ENCODE measurements at places on chromosomes 11 and 22.

GRCh38 chr11:57932105-57932504 lies 91.6 kb upstream of the OR9Q1 start:
- no peak for DNase-seq

- no peak for DNase-seq
Measured at GRCh38 chr11:7281079-7281478, 29.4 kb downstream of the SYT9 start.

- peak; percentile 55 for DNase-seq
Measured at GRCh38 chr11:60193687-60194433, 11.0 kb upstream of the MS4A6A start.

GRCh38 chr11:26649884-26650283 lies 72.0 kb downstream of the SLC5A12 start:
- DNase-seq: peak; percentile 60

DNA sequence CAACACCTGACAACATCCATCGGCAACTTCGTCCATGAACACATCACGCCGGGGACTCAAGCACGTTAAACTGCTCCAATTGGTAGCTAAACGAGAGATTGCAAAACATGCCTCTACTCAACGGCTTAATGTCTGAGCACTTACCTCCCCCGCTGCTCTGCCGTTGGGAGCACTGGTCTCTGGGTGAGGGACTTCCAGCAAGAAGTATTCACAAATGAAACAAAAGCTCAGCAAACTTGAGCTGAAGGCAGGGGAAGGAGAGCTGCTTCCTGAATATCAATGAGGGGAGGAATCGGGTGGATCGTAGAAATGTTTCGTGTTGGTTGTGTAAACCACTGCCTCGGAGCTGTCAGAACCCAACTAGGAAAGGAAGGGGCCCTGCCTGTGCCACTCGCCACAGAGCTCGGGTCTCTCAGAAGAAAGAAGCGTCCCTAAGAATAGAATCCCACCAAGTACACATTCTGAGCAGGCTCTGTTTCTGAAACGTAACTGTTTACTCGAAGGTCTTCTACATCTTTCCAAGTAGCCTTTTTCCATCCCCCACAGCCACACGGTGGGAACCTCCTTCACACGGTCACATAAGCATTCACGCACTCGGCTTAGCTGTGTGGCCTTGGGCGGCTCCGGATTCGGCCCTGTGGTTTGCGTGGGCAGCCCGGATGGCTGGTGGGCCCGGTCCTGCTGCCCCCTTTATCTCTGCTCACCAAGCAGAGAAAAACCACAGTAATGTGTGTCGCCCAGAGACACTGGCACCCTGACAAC lies at the start of gene MLC1:
TSS of gene MLC1 (minus strand) at position 216 of the 762 bp plus-strand sequence. CDS start 524 bp downstream, outside the sequence.
- peak; percentile 71 for DNase-seq

DNA sequence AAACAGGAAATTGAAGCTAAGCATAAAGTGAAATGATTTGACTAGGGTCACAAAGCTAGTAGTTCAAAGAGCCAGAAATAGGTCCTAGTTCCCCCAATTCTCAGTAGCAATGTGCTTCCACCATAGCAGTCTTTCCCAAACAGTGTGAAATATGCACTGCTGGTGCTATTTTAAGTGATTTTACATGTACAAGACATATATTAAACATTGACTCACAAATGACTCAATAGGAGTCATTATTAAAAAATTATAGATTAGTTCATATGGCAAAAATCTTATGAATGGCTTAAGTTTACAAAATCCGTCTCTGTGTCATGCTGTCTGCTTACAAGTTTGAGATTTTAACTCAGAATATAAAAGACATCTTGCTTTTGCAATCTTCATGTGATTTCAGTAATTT lies 21.4 kb downstream of the KIF18A start:
- DNase-seq: no peak

DNA sequence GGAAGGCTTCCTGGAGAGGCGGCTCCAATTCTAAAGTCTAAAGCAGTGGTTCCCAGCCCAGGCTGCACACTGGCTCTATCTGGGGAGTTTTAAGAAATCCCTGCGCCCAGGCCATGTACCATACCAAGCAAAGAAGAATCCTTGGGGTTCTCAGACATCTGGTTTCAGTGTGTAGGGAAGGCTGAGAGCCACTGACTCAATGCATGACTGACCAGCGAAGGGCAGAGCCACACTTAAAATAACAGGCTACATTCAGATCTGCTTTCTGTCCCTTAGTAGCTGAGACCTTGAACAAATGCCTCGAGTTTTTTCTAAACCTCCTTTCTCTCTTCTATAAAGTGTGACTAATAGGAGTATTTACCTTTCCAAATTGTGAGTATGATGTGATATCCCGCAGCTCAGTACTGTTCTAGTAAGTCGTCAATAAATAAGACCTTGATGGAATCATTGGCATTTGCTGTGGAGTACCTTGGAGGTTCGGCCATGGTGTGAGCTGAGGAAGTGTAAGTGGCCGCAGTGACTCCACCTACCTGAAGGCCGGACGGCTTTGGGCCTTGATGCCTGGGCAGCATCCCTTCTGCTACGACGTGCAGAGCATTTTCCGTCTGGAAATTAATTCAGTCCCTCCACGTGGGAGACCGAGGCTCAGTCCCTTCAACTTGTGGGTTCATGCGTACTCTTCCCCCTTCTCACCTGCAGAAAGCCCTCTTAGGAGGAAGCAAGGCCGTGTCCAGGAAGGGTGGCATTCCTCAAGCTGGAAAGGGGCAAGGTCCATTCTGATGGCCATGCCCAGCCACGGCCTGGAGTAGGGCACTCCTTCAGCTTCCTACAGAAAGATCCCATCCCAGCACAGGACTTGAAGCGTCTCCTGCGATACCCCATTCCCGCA lies 25.1 kb downstream of the GLB1L2 start:
- DNase-seq: no peak

DNA sequence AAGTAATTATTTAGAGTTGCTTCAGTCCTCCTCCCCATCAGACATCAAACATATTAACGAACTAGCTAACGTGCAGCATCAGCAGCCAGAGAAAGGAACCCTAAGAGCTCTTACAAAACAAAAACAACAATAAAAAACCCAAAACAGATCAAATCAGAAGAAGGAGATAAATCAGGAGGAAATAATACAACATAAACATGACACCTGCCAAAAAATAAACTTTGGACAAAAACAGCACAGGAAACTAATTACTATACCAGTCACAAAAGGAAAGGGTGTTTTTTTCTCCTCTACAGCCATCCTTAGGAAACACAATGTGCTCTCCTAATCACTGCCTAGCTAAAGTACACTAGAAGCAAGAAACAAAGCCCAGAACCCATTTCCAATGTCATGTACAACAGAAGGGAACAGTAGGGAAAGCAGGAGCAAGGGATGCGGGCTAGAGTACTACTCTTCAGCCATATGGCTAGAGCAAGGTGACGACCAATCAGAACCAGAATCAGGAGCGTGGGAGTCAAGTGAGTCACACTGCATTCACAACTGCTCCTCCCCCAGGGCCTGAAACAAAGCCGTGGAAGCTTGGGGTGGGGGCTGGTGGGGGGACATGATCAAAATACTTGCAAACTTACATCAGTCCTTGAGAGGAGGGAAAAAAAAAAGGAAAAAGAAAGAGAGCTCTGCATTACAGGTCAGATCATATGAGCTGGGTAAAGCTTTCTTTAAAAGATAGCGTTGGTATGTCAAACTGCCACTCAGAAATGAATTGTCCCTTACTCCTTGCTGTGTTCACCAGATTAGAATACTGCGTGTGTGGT lies 60.4 kb downstream of the LARGE2 start:
- DNase-seq: peak; percentile 76

- DNase-seq: no peak
Measured at GRCh38 chr11:12762696-12763324, 88.6 kb downstream of the TEAD1 start.

DNA sequence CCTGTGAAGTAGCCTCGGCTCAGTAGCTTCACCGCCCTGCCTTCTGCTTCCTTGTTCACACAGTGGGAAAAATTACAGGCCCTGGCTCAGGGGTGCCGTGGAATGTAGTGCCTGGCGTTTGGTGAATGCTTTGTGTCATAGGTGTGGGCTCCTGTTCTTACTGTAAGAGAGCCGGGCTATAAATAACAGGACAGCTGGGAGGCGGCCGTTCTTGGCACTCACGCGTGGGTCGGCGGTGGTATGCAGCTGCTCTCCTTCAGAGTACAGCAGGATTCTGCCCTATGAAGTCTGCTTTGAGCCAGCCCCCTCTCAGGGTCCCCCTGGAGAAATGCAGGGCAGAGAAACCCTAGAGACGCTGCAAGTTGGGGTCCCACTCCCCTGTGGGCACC lies 84.2 kb downstream of the CTTN start:
- no peak for DNase-seq

- DNase-seq: no peak
Measured at GRCh38 chr11:75930534-75930933, 115.5 kb downstream of the UVRAG start.

All from Ammon's horn (tissue), 1 donor.